ENCODE measurements at places on chromosomes 6 and 20.
A peak's percentile ranks its signal among the peaks of the same experiment; 100 is the strongest.

GRCh38 chr6:40573221-40573620, 13.9 kb downstream of the LRFN2 start:
- DNase-seq, result no peak

- no peak for DNase-seq
Measured at GRCh38 chr6:96659084-96659845, 96.3 kb downstream of the FHL5 start.

- no peak for DNase-seq
Measured at GRCh38 chr20:12110711-12111110, 193.0 kb downstream of the BTBD3 start.

DNA sequence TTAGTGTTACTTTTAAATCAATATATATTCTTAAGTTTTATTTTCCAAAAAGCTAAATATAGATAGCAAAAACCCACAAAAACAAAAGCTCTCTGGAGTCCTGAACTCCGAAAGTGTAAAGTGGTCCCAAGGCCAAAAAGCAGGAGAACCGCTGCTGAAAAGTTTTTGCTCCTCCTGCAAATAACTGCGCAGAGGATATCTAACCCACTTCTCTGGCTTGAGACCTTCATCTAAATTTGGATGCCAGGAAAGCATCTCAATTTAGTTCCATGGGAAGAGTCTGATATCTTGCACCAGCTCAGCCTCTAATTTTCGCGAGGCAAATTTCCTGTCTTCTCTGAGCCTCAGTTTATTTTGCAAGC, 523 bp downstream of the MRPS10 start:
- no peak for DNase-seq

- DNase-seq, result no peak
Measured at GRCh38 chr6:36578431-36578830, 15.7 kb upstream of the SRSF3 start.

- no peak for DNase-seq
Measured at GRCh38 chr6:20213271-20213798, 1.1 kb upstream of the MBOAT1 start.

- DNase-seq, result no peak
Measured at GRCh38 chr6:154394571-154394970, 38.0 kb upstream of the IPCEF1 start.

- DNase-seq, result no peak
Measured at GRCh38 chr20:3820901-3821727, 767 bp downstream of the AP5S1 start.

GRCh38 chr6:72559067-72559466, 62.8 kb upstream of the KCNQ5 start:
- no peak for DNase-seq

DNA sequence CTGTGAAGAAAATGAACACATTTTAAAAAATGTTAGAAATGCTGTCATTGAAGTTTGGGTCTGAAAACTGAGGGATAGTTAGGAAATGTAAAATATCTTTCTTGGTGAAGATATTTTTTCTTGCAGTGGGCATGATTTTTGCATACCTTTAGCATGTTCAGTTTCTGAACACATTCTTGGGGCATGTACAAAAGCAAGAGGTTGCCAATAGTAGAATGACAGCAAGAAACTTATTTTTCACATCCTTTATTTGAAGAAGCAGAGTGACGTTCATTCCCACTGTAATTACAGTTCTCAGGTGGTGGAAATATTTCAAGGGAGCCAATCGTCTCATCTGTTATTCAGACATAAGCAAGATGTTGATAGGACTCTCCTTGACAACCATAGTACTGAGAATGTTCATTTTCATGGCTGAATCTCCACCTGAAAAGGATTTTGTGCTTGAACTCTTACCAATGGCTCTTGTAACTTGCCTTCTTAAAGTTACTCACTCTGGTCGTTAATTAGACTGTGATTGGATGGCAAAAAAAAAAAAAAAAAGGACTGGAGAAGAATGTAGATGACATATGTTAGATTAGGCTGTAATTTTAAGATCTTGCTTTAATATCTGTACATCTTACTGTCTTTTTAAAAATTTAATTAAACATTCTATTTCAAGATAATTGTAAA, 74.4 kb downstream of the DOK5 start:
- no peak for DNase-seq

DNA sequence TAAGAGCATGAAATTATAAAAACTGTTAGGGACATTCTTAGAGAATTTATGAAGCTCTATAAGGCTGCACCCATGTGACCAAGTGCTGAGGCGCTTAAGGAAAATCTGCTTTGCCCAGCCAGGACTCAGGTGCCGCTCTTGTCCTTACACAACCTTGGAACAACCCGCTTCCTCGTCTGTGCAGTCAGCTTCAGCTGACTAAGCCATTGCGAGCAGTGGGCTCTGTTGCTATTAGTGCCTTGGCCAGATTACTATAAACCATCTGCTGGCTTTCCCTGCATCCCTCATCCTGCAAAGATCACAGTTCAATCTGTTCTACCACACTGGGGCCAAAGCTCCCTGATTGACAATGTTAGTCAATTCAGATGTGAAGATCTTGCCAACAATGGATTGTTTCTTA, 89.1 kb upstream of the E2F3 start:
- no peak for DNase-seq

DNA sequence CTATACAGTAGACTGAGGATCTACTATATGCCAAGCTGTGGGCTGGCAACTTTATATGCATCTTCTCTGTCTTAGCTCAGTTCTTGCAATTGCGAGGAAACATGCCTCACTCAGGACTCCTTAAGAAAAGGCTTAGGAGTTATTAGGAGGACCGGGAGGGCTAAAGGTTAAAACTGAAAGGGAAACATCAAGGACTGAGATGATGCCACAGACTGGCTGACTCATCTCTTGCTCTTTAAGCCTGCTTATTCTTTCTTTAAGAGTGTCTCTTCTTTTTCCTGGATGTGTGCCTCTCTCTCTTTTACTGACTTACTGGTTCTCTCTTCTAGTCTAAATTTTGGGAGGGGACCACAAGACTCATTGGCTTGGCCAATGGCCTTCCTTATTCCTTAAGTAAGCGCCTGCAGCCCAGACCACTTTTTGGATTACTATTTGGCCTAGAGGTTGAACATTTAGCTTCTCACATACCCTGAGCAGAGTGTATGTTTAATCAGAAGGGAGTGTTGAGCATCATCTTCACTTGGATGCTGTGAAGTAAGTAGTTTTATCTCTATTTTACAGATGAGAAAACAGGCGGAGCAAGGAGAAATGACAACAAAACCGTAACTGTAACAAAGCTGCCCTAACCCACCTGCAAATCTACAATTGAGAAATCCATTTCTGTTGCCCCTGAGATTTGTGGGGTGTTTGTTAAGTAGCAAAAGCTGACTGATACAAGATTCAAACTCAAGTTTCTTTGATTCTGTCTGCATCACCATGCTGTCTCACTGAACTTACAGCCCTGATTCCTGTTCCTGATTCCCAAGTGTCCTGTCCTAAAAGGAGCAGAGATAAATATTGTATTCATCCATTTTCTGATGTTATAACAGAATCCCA, 7.2 kb upstream of the SDC4 start:
- DNase-seq, result no peak

DNA sequence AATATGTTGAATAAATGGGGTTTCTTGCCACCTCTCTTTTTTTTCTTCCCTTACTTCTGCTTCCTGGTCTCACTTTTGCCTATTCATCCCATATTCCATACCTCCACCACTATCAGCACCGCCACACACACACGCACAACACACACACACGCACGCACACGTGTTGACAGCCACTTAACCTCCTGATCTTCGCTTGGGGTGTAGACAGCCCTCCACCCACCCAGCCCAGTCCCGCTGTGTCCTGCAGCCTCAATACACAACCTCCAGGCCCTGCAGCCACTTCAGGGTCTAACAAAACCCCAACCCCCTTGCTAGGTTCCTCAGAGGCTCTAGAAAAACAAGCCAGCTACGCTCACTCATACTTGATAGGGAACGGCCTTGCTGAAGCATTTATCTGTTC, 72.3 kb downstream of the LINC00237 start:
- no peak for DNase-seq

DNA sequence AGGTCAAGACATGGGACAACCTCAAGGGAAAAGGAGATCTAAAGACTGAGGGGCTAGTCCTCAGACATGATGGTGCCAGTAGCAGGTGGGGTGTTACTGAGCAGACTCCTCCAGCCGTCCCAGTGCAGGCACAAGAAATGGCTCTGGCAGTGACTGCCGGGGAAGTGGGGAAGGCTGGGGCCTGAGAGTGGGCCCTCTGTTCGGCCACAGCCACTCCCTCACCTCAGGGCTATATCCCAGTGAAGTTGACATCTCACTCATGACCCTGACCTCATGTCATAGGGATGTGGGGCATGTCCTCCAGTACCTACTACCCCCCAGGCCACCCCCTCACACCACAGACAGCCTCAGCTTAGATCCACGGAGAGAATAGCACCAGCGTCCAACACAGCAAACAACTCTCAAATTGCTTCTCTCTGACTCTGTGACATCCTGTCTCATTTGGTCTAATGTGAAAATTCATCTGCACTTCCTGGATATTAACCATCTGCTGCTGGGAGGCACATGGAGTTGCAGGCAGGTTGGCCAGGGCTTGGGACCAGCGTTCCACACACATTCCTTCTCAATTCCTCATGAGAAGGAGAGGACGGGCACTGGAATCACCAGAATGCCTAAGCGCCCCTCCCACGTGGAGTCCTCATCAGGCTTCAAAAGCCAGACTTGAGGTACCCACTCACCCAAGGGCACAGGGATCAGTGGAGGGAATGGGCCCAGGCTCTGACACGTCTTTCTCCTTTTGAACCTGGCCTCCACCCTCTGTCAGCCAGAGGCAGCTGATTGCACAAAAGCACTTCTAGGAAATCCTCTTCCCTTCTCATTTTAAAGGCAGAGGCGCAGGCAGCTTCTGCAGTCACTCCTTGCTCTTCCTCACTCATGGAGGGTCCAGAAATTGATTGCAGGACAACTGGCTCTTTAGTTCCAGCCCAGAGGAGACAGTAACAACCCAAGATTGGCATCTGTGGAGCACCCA, 163.6 kb upstream of the CST7 start:
- no peak for DNase-seq

GRCh38 chr6:149200282-149200945, 117.1 kb upstream of the TAB2 start:
- DNase-seq, result no peak

GRCh38 chr6:41729624-41730023, 5.8 kb downstream of the TFEB start:
- DNase-seq, result no peak

- peak; percentile 48 for DNase-seq
Measured at GRCh38 chr20:51529081-51529681, 13.3 kb downstream of the NFATC2 start.

DNA sequence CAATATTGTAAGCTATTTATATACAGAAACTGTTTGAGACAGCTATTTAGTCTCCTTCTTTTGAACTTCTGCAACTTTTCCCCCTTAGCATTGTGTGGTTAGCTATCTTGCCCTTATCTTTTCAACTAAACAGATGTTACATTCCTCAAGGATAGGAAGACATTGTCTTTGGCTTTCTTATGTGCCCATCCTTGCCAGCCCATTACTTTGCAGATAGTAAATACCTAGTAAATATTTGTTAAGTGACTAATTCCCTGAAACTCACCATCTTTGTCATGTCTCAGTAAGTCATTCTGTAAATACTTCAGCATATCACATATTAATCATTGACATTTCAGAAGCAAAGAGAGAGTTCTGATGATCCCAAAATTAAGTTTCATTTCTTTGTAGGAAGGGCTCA, 69.1 kb upstream of the FLRT3 start:
- no peak for DNase-seq

- no peak for DNase-seq
Measured at GRCh38 chr6:168498161-168498843, 57.3 kb downstream of the SMOC2 start.

DNA sequence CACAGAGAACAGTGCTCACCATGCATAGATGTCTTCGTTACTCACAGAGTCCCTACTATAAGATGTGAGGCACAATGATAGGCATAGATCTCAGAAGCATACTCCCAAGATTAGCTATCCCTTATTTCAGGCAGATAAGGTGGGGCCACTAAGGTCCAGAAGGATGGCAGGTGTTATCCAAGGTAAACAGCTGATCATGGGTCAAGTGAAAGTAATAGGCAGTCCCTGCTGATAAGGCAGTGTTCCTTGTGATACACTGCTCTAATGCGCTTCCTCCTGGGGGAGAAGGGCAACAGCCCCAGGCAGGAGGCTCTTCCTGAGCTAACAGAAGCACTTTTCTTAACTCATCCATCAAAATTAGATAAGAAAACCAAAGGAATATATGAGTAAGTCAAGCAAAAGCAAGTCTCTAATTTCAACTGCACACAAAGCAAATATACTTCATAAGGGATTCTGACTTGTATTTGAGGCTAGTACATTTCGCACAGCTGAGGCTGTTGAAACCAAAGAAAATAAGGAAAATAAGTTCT, 42.2 kb downstream of the METTL24 start:
- no peak for DNase-seq

GRCh38 chr6:31042806-31043205, 32.5 kb downstream of the MUC22 start:
- DNase-seq, result peak; percentile 19

- no peak for DNase-seq
Measured at GRCh38 chr6:56339524-56339923, 92.1 kb upstream of the COL21A1 start.

- DNase-seq, result no peak
Measured at GRCh38 chr6:64973142-64973541, 733.9 kb downstream of the EYS start.

- DNase-seq, result no peak
Measured at GRCh38 chr6:94956910-94957309, 620.4 kb upstream of the MANEA start.

- no peak for DNase-seq
Measured at GRCh38 chr6:43489277-43490072, 12.1 kb downstream of the TJAP1 start.

DNA sequence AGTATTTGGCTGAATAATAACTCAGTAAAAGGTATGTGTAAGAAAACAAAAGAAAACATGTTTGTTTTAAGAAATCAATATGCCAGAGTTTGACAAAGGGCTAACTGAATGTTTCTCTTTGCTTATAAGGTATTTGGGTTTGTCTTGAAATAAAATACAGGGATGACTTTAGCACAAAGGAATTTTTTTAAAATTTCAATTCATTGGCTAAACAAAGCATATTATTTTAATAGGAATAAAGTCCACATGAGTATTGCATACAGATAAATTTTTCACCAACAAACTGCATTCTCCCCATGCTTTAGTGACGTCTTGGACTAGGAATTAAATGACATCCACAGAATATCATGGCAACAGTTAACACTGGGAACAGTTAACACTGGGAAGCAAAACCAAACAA, 480.0 kb upstream of the JAG1 start:
- DNase-seq, result no peak
